Tibial nerve (tissue), 4 donors: ENCODE measurements at places on chromosomes 2 and 18.

DNA sequence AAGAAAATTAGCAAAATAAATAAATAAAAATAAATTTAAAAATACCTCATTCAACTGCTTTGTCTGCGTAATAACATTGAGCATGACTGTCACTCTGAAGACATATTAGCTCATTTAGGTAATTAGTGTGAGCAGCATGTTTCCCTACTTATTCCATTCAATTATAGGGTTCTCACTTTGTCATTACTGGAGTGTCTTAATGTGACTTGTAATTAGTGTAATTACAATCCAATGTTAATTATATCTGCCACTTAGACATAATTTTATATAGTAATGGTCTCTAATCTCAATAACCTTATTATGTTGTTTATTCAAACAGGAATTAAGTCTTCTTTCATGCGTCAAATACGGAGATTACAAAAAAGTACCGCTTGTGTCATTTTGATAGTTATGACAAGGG is 893.9 kb upstream of the ACVR2A start:
- no peak overlapping the region for H3K4me3 ChIP-seq
- H3K36me3 ChIP-seq: no peaks in the 10 kb centered on the region
- DNase-seq: no peak
- H3K4me1 ChIP-seq: no peaks in the 10 kb centered on the region
- H3K27ac ChIP-seq: no peak overlapping the region

DNA sequence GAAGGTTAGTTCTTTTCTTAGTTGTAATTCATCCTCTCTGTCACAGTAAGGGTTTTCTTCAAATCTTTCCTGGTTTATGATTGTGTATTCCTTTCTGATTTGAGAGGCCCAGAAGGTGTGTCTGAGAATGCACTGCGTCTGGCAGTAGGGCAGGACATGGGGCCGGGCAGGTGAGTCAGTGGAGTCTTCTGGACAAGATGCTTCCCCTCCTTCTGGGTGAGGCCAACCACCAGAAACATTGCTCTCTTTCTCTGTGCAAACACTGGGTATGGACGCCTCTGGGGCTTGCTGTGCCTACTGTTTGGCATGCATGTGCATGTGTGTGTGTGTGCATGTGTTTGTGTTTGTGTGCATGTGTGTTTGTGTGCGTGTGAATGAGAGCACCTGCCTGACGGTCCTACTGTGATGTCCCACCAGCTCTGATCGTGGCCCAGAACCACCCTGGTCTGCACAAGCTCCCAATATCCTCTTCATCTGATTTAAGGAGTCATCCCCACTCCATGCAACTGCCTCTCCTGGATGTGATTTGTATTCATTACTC is 93.2 kb upstream of the DLX2 start:
- H3K27ac ChIP-seq: no peak overlapping the region
- H3K4me3 ChIP-seq: no peak overlapping the region

DNA sequence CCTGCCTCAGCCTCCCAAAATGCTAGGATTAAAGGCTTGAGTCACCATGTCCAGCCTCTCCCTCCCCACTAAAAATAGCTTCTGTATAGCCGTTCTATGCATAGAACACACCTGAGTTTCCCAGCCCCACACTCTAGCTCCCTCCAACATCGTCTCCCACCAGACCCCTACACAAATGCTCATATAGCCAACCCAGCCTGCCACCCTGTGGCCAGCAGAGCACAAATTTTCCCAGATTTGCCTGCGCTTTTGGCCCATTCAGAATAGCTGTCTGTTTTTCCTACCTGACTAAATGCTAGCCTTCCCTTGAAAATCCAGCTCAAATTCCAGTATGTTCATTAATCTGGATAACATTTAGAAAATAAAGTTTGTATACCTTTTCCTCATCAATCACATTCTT is 22.8 kb downstream of the TRABD2A start:
- no peak overlapping the region for H3K4me3 ChIP-seq
- no peak for DNase-seq
- H3K4me1 ChIP-seq: no peaks in the 10 kb centered on the region
- H3K36me3 ChIP-seq: no peaks in the 10 kb centered on the region

- no peak overlapping the region for H3K27ac ChIP-seq
- H3K4me3 ChIP-seq: no peak overlapping the region
- H3K4me1 ChIP-seq: peaks cover 6% of the 10 kb centered on the region
Observed at GRCh38 chr18:5466256-5466655, 77.5 kb downstream of the EPB41L3 start.

GRCh38 chr2:143279672-143280071 is 150.5 kb downstream of the ARHGAP15 start:
- no peak for DNase-seq
- no peak overlapping the region for H3K4me3 ChIP-seq
- no peak overlapping the region for H3K27ac ChIP-seq
- H3K36me3 ChIP-seq: no peaks in the 10 kb centered on the region

- no peak for DNase-seq
- H3K36me3 ChIP-seq: no peaks in the 10 kb centered on the region
- H3K27ac ChIP-seq: no peak overlapping the region
- H3K4me1 ChIP-seq: peaks cover 2% of the 10 kb centered on the region
- peaks cover 2% of the 10 kb centered on the region for H3K27me3 ChIP-seq
Observed at GRCh38 chr2:236512267-236512666, 57.4 kb upstream of the ACKR3 start.

DNA sequence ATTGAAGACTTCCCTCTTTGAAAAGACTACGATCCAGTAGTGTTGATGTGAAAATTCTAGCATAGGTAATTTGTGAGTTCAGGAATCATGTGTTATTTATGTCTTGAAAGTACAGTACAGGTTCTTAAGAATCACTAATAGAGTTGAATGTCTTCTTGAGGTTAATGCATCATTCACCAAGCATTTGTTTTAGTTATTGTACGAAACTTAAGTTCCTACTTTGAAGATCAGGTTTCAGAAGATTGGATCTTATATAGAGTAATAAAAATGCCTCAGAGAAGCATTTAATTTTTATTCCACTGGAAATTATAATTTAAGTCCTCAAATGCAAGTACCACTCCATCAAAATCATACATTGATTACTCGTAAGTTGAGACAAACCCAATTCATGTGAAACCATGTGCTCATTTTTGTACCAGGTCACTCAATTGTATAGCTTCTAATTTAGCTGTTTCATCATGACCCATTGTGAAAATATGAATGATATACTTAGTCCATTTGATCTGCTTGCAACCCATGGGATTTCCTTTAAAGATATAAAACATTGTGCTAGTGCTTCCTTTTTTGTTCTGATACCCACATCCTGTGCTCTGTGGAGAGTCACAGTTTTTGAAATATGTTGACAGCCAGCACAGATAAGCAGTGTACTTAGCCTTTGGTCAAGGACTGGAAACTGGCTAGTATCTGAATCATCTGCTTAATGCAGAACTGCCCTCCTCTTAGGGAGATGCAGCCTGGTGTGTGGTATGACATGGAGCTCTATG is 22.5 kb upstream of the RAB27B start:
- H3K36me3 ChIP-seq: no peaks in the 10 kb centered on the region
- no peak for DNase-seq
- no peaks in the 10 kb centered on the region for H3K27me3 ChIP-seq
- H3K27ac ChIP-seq: no peak overlapping the region

DNA sequence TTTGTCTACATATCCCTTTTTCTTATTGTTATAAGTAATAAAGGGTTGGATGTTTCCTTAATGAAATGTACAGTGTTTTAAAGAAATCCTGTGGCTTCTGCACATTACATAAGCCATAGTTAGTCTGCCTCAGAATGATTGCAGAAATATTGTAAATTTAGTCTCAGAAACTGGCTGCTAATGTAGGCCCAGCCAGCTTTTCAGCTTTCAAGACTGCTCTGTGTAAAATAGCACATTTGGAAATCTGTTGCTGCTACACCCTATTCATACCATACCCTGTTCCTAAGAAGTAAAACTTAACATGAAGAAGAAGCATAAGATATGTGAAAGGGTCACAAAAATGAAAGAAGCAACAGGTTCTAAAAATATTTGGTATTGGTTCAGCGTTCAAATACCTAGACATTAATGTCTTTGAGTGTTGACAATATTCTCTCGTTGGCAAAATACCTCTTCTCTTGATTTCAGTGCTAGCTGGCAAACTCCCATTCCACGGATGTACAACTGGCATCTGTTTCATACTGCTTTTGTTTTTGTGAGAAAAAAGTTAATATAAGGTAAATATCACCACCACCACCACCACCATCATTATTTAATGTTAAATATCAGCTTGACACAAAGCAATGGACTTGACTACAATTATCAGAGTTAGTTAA is 19.2 kb upstream of the NCKAP1 start:
- DNase-seq: no peak
- H3K4me1 ChIP-seq: no peaks in the 10 kb centered on the region
- H3K27me3 ChIP-seq: no peaks in the 10 kb centered on the region

GRCh38 chr18:39737869-39738268 is 2172.3 kb upstream of the CELF4 start:
- no peak overlapping the region for H3K27ac ChIP-seq
- no peaks in the 10 kb centered on the region for H3K4me1 ChIP-seq
- H3K36me3 ChIP-seq: no peaks in the 10 kb centered on the region
- no peaks in the 10 kb centered on the region for H3K27me3 ChIP-seq
- no peak for DNase-seq

GRCh38 chr18:55322178-55322735 is 265.7 kb downstream of the TCF4 start:
- peak overlapping the region; percentile 90 for H3K27ac ChIP-seq
- peak overlapping the region; percentile 49 for H3K4me3 ChIP-seq
- no peaks in the 10 kb centered on the region for H3K36me3 ChIP-seq
- peaks cover 35% of the 10 kb centered on the region for H3K4me1 ChIP-seq
- H3K27me3 ChIP-seq: no peaks in the 10 kb centered on the region

GRCh38 chr2:8452296-8452695 is 229.6 kb upstream of the ID2 start:
- no peaks in the 10 kb centered on the region for H3K4me1 ChIP-seq
- H3K4me3 ChIP-seq: no peak overlapping the region
- H3K36me3 ChIP-seq: no peaks in the 10 kb centered on the region
- DNase-seq: no peak
